ENCODE measurements at places on chromosomes 5 and 9.

DNA sequence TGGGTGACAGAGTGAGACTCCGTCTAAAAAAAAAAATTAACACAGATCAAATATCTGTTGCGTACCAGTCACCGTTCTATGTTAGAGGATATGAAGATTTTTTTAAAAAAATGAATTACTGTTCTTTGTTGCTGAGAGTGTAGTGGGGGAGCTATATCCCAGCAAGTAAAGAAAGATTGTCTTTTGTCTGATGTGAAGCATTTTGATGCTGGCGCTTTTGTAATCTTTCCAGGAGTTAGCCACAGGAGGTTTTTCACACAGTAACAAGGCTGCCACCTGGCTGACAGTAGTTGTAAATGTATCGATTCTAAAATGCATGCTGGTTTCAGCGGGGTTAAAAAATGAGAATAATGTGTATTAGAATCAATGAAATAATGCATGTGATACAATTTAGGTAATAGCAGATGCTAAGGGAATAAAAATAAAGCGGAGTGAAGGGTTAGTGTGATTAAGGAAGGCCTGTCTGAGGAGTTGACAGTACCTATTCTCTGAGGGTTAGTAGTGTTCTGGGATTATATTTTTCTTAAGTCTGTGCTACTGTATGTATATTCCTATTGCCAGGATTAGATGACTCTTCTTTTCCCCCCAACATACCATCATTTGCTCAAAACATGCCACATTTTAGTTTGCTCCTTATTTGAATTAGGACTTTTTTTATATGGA is 3.4 kb downstream of the LMNB1 start:
- peak; percentile 92 for DNase-seq

- DNase-seq = no peak
Observed at GRCh38 chr5:1338506-1339070, 6.3 kb downstream of the CLPTM1L start.

DNA sequence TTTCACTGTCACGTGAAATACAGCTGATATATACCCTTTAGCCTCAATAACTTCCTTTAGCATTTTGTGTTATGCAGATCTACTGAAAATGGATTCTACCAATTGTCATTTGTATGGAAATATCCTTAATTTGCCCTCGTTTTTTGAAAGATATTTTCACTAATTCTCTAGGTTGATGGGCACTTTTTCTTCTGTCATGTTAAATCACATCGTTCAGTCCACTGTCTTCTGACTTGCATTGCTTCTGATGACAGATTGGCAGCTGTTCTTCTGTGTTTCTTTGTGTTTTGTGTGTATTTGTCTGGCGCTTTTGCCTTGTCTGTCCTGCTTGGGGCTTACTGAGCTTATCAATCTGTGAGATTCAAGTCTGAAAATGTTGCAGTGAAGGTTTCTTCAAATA is 9.7 kb upstream of the CLPTM1L start:
- peak; percentile 23 for DNase-seq

- DNase-seq = peak; percentile 5
Observed at GRCh38 chr5:135205632-135206349, 171.8 kb upstream of the PITX1 start.

DNA sequence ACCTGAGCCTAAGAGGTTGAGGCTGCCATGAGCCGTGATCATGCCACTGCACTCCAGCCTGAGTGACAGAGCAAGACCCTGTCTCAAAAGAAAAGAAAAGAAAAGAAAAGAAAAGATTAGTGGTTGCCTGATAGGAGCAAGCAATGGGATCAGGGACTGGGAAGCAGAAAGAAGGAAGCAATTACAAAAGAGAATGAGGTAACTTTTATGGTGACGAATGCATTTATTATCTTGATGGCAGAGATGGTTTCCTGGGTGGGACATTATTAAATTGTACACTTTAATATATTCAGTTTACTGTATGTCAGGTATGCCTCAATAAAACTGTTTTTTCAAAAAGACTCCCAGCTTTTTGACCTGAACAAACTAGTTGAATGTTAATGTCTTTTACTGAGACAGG is 7.5 kb upstream of the PFDN1 start:
- DNase-seq = no peak

- no peak for DNase-seq
Observed at GRCh38 chr9:120937596-120937995, 11.0 kb upstream of the TRAF1 start.

GRCh38 chr5:155530046-155530445 is 516.5 kb downstream of the KIF4B start:
- DNase-seq = no peak

DNA sequence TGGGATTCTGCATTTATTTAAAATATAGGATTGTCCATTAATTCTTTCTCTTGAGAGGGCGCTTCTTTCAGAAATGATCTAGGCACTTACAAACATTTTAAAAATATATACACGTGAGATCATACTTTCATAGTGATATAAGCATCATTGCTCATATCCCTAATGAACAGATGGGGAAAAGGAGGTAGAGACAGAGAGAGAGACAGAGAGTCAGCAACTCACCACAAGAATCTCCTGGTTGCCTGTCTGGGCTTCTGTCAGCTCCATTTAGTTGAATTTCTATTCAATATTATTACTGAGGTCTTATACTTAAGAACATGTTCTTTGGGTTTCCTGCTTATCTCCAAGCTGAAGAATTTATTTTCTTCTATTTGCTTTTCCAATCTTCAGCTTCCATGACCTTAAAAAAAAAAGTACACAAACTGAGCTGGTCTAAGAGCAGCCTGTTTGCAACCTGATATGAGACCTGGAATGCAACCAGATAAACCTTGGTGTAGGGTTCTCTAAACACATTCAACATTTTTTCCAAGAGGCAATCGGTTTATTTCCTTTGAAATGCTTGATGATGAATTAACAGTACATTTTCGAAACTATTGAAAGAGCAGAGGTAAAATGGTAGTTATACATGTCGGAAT is 51.6 kb upstream of the LIFR start:
- peak; percentile 98 for DNase-seq

- no peak for DNase-seq
Observed at GRCh38 chr5:88540471-88541115, 271.9 kb upstream of the TMEM161B start.

GRCh38 chr5:7325975-7326913 is 69.7 kb upstream of the ADCY2 start:
- no peak for DNase-seq

GRCh38 chr5:94754824-94755223 is 136.4 kb downstream of the SLF1 start:
- no peak for DNase-seq

DNA sequence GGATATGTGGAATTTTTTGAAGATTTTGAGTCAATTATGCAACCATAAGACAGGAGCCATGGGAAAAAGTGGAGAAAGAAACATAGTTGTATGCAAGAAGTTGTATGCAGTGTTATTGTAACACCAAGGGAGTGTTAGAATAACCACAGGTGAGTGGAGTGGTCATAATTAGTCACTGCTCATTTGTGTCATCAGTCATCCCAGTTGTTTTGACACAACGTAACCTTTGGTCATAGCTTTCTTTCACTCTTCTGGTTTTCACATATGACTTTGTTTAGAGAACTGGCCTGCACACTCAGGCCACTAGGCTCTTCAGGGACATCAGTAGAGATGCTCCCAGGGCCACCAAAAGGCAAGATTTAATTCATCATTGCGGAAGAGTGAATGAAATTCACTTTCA is 158.7 kb upstream of the HMHB1 start:
- no peak for DNase-seq

- DNase-seq = no peak
Observed at GRCh38 chr9:69955536-69956355, 87.9 kb upstream of the MAMDC2 start.

- no peak for DNase-seq
Observed at GRCh38 chr9:115327436-115328122, 209.6 kb upstream of the TNC start.

DNA sequence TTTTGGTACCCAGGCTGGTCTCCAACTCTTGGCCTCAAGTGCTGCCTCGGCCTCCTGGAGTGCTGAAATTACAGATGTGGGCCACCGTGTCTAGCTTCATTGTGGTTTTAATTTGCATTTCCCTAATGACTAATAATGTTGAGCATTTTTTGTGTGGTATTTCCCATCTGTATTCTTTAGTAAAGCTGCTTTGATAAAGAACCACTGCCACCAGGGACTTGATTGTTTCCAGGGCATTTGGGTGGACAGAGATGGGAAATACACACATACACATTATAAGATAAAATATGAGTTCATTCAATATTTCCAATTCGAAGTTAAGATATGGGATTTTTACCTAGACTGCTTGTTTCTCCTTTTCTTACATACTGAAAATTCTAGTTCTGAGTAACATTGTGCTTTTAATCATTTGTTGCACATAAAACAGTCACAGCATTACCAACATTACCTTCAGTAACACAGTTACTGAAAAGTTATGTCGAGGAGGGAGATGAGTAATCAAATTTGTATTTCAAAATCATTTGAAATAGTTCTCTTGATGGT is 28.9 kb downstream of the HABP4 start:
- DNase-seq = no peak

GRCh38 chr9:3043369-3043768 is 199.5 kb upstream of the PUM3 start:
- no peak for DNase-seq

GRCh38 chr5:136162008-136162407 is 29.4 kb downstream of the SMAD5 start:
- no peak for DNase-seq

- DNase-seq = no peak
Observed at GRCh38 chr9:70355801-70356200, 58.7 kb downstream of the KLF9 start.

GRCh38 chr5:145801195-145801594 is 33.9 kb downstream of the PRELID2 start:
- no peak for DNase-seq

DNA sequence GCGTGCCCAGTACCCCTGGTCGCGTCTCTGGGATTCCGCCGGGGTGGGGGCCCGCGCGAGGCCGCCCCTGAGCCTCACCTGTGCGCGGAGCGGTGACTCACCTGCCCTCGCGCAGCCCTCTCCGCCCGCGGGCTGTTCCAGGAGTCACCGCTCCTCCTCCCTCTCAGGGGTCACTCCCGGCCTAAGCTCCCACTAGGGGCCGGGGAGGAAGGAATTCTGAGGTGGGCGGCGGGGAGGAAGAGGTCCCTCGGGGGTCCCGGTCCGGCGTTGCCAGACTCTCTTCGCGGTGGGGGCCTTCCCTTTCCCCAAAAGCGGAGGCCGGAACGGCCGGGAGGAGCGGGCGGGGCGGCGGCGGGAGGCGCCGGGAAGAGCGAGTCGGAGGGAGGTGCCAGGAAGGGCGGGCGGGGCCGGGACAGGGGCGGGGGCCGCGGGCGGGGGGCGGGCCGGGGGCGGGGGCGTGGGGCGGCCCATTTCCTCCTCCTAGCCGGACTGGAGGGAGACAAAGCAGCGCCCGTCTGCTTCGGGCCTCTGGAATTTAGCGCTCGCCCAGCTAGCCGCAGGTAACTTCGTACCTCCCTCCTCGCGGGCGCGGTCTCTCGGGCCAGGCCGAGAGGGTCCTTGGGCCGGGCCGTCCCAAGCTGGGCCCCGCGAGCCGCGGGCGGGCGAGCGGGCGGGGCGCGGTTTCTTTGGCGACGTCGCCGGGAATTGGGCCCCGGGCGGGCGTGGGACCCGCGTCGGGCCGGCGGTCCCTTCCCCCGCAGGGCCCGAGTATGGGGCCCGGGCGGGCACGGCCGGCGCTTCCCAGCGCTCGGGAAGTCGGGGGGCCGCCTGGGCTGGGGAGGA is at the start of gene CTNNA1:
Gene CTNNA1, plus strand, starts transcription at position 475 of the 843 bp plus-strand sequence. CDS start 28,500 bp downstream, outside the sequence.
- DNase-seq = no peak

- DNase-seq = peak; percentile 87
Observed at GRCh38 chr9:105975886-105976645, 281.7 kb downstream of the TMEM38B start.

DNA sequence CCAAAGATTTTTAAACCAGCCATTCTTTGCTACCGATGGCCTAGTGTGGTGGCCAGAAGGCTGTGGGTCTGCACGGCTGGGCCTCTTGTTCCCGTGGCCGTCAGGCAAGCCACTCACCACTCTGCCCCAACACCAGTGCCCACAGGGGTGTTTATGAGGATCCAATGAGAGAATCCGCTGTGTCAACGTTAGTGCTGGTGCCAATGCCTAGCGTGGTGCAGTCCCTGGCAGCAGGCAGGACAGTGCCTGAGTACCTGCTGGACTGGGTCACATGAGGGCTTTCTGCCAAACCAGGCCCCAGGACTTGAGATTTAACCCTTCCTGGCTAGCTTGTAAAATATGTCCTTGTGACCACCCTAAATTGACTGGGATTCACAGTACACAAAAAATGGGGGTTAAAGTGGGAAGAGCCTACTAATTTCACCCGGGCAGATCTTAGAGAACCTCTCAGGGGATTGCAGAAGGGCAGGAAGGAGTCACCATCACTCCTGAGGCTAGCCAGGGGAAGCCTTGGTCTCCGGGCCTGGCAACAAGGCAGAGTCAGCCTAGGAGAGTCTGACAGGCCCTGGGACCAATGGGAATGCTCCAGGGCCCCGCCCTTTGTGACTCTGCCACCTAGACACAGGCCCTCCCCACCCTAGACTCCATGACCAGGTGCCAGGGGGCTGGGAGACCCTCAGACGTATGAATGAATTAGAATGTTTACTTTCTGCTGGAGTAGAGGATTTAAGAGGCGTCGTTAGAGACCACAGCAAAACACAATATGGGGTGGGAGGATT is 63.2 kb upstream of the FSTL4 start:
- DNase-seq = no peak

- peak; percentile 95 for DNase-seq
Observed at GRCh38 chr9:108053555-108054061, 564.0 kb upstream of the KLF4 start.

- DNase-seq = no peak
Observed at GRCh38 chr9:8205576-8205975, 406.0 kb upstream of the DMAC1 start.

DNA sequence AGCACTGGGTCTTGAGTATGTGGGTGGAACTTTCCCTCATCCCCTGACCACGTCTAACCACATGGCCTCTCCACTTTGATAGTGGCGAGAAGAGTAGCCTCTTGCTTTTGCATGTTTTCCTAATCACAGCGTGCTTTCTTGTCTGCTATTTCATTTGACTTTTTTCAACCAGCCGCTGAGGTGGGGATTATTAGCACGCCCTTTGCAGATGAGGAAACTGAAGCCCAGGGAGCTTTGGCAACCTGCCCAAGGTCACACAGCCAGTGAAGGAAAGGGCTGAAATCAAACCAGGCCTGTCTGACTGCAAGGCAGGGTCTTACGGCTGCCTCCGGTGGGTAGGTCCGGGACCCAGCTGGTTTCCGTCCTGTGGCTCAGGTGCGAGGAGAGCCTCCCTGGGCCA is 106.5 kb upstream of the MSX2 start:
- no peak for DNase-seq

- no peak for DNase-seq
Observed at GRCh38 chr9:95338243-95338642, 20.7 kb upstream of the FANCC start.

- DNase-seq = no peak
Observed at GRCh38 chr5:69188811-69189161, 597 bp upstream of the CENPH start.

GRCh38 chr5:73302797-73303147 is 129.8 kb downstream of the TMEM174 start:
- DNase-seq = no peak

GRCh38 chr5:83576341-83576740 is 104.8 kb downstream of the VCAN start:
- DNase-seq = no peak
